Activated naive CD4-positive, alpha-beta T cell (primary cell): ENCODE measurements at places on chromosomes 1 and 21.

- no peak for DNase-seq
These were observed 32.3 kb downstream of the PTPRC start for GRCh38 chr1:198671136-198671535.

DNA sequence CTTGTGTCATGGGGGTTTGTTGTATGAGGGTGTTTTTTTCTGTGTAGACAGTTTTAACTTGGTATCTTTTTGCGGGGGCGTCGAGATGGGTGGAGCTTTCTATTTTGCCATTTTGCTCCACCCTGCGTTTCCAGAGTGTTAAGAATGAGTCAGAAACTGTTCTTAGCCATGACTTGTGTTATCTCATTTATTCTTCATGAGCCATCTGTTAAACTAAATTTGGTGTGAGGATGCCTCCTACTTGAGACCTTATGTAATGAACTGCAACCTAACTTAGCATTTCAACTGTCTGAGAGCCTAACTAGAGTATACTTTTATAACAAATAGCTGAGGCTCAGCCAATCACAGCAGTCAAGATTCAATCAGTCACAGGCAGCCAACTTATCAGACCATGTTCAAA is 1873.5 kb downstream of the NCAM2 start:
- DNase-seq: no peak

- no peak for DNase-seq
These were observed 186.4 kb upstream of the ZNHIT6 start for GRCh38 chr1:85894651-85895050.

GRCh38 chr21:44695641-44696040 is 1.3 kb upstream of the KRTAP10-12 start:
- no peak for DNase-seq

GRCh38 chr1:46425726-46426125 is 31.6 kb downstream of the FAAH start:
- no peak for DNase-seq

DNA sequence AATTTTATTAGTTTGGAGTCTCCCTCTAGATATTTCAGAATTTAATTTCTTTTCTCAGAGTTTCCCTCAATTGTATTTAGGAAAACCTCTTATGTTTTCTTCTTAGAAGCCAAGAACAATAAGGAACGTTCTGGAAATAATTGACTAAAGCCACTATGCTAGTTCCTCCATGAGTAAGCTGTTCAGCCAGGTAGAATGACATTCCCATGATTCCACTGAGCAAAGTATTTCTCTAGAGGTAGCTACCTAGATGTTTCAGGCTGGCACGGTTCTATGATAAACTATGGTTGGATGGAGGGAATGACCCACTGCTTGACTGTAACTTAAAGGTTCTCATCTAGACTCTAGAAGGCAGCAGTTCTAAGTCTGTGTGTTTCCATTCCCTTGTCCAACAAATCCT is 62.4 kb downstream of the CLDN17 start:
- no peak for DNase-seq

- no peak for DNase-seq
These were observed 225.6 kb upstream of the FGGY start for GRCh38 chr1:59071289-59071688.

GRCh38 chr21:34535886-34536285 is 23.9 kb upstream of the KCNE1 start:
- no peak for DNase-seq

- no peak for DNase-seq
These were observed 1.6 kb upstream of the SH3D21 start for GRCh38 chr1:36304521-36304920.
